ENCODE measurements at places on chromosomes 6 and 20. TPM values are rescaled to one million over a fixed set of nuclear protein-coding genes. Genes with fewer than 3 reads are reported as not detected.

The COL21A1 gene
- 1.4 TPM for total RNA-seq

The RPL7L1 gene
- 75.6 TPM for total RNA-seq

The APCDD1L gene
- total RNA-seq: 0.46 TPM

The TFAP2D gene
- total RNA-seq: not detected

The OPN5 gene
- total RNA-seq: 0.14 TPM

The SLC32A1 gene
- total RNA-seq: not detected

The FAM8A1 gene
- 22.4 TPM for total RNA-seq

The POM121L2 gene
- 0.18 TPM for total RNA-seq

The PTGIS gene
- 7.8 TPM for total RNA-seq

The CST9 gene
- total RNA-seq: not detected

The SIGLEC1 gene
- not detected for total RNA-seq

The HSPA1L gene
- 3.1 TPM for total RNA-seq

The CRISP2 gene
- total RNA-seq: not detected

The ADGRF4 gene
- total RNA-seq: not detected

The FAM83B gene
- total RNA-seq: 0.06 TPM

The ME1 gene
- 2.0 TPM for total RNA-seq

The PCSK2 gene
- 0.12 TPM for total RNA-seq

The SAPCD1 gene
- total RNA-seq: 11.6 TPM

The C20orf202 gene
- total RNA-seq: 0.83 TPM
